ENCODE measurements at places on chromosomes 12 and 14.

GRCh38 chr14:87955501-87955900 lies 37.5 kb downstream of the GALC start:
- DNase-seq, result no peak

- peak; percentile 82 for DNase-seq
Measured at GRCh38 chr12:106248312-106248845, 559 bp upstream of the CKAP4 start.

DNA sequence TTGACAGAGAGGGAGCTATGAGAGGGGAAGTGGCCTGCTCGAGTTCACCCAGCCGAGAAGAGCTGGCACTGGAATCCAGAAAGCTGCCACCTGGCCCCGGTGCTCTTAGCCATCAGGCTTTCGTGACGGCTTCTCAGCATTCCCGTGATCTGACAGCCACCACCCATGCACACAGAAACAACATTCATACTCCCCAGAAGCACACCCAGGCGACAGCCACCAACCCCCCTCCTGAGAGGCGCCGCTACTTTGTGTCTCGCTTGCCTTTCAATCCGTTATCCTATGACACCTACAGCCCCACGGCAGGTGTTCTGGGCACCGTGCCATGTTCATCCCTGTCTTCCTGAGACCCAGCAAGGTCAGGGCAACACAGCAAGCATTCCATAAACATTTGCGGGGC lies 31.4 kb downstream of the PSMC1 start:
- DNase-seq, result no peak

DNA sequence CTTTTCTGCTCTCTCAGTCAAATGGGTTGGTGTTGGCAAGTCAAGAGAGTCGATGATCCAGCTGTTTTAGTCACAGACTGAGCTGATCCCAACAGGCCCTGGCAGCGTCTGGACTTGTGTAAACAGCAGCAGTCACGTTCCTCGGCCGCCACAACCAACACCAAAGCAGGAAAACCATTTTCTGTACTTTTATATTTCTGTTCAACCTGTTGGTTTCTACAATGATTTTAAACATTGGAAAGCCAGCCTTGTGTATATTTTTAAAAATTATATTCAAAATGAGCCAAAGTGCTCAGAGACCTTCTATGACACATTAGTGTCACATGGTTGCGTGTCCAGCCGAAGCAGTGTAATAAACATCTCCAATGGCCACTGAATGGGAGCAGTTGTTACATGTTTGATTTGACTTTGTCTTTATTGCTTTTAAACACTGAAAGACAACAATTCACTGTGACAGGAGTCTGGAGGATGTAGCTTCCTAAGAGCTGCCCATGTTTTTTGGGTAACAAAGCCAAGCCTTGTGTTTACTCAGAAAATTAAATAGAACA lies 5.9 kb upstream of the SIVA1 start:
- DNase-seq, result no peak

DNA sequence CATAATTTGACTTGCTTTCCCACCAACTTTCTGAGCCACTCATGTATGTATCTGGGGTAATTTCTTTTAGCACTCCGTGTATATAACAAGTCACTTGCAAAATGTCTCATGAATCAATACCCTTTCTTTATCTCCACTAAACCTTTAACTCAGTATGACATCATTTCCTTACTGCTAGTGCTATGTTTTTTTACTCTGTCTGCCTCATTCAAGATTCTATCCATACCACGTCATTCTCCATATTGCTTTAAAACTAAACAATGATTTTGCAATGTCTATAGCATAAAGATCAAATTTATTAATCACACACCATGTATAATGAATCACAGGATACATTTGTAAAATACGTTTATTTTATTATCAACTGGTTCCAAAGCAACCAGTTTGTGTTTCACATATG lies 178.2 kb downstream of the PIK3C2G start:
- peak; percentile 56 for DNase-seq

GRCh38 chr12:46459861-46460545 lies 87.4 kb upstream of the SLC38A2 start:
- DNase-seq, result no peak

GRCh38 chr12:57340104-57340503 lies 89.1 kb upstream of the STAC3 start:
- peak; percentile 79 for DNase-seq

DNA sequence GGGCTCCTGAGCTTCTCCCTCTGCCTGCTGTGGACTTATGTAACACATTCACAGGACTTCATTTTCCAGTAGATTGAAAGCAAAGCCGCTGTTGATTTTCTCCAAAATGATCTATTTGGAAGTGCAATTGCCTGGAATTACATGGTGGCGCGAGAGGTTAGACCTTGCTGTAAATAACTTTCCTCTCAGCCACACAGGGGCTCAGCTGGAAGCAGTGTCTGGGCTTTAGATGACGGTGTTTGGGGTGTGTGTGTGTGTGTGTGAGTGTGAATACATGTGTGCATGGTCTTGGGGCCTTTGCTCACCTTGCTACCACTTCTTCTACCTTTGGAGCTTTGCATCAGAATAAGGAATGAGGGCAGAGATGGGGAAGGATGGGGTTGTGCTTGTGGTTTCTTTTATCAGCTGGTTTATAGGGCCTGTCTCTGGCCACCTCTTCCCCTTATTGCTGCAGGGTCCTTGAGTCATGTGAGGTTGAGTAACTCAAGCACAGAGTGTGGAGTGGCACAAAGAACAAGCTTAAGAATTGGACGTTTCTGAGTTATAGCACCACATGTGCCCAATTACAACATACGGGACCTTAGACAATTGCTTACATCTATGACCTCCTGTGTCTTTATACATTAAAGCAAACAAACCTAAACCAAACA lies 280.6 kb downstream of the NRXN3 start:
- no peak for DNase-seq

DNA sequence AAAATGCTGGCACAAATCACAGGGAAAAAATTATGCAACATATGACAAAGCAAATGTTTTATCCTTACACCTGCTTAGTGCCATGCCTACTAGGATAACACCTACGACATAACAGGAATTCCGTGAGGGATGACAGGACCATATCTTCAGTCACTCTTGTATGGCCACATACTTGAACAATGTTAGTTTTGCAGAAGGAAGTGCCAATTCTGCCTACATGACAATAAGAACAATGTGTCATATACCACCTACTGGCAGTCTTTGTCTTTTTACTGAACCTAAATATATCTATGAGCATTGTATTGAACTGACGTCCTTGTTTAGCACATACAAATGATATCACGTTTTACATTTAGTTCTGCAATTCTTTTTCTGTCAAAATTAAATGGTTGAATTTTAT lies 234.0 kb downstream of the ADAMTS20 start:
- DNase-seq, result no peak

- peak; percentile 1 for DNase-seq
Measured at GRCh38 chr12:125220404-125221273, 155.4 kb downstream of the AACS start.

GRCh38 chr14:94379291-94380224 lies 8.8 kb downstream of the SERPINA1 start:
- DNase-seq, result no peak

DNA sequence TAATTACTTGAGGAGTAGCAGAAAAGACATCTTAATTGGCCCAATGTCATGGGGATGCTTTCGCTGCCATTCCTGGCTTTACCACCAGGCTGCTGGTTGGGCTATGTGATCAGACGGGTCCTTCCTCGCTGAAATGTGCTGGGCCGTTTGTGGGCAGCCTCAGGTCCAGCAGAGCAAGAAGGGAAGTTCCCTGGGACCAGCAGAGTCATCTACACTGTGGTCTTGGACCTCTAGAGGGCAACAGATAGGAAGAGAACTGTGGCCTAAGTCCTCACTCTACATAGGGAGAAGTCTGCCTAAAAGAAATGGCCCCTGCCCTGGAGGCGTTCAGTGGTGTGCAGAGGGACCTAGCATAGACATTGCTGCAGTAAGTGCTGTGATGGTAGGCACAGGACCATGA lies 10.9 kb downstream of the EVL start:
- DNase-seq, result peak; percentile 57

DNA sequence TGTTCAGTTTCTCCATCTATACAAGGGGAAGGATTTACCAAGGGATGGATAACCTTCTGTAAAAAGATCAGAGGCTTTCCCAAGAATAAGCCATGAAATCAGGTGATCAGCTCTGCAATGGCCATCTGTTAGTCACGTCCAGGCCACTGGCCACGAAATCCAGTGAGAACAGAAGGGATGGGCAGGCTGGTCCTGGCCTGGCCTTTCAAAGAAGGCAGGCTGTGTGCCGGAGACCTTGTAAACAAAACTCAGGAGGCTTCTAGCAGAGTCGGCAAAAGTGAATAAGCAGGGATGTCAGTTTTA lies 68.5 kb downstream of the RNF34 start:
- DNase-seq, result peak; percentile 59

GRCh38 chr14:60196291-60196690 lies 31.1 kb upstream of the DHRS7 start:
- peak; percentile 5 for DNase-seq

DNA sequence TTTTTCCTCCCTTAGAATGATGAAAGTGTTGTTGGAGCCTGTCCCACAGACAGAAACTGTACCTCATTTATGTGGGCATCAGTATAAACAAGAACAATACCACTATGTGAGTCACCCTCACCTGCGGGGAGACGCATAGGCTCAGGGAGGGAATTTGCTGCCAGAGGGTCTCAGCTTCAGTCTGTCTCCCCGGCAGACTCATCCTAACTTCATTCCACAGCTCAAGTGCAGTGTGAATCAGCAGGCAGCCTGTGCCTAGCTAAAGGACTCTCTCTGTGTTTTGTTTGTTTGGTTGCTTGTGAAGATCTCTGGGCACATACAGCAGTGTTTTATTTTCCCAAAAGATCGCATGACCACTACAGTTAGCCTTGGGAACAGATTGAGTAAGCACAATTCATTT lies 98.9 kb downstream of the PRKCH start:
- DNase-seq, result no peak

GRCh38 chr12:103779410-103780092 lies 61.5 kb downstream of the NT5DC3 start:
- DNase-seq, result no peak

DNA sequence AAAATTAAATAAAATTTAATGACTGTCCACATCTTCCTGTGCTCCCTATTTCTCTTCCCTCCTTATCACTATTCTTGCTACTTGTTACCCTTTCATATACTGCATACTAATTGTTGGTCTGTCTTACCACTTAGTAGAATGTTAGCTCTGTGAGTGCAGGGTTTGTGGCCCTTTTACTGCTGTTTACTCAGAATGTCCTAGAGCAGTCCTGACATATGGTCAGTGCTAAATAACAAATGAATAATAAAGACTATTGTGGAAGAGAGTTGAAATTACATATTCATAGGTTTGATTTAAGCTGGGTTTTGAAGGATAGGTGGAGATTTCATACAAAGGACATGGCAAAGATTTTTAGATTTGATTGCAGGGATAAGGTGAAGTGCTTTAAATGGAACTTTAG lies 24.5 kb downstream of the KTN1 start:
- no peak for DNase-seq

DNA sequence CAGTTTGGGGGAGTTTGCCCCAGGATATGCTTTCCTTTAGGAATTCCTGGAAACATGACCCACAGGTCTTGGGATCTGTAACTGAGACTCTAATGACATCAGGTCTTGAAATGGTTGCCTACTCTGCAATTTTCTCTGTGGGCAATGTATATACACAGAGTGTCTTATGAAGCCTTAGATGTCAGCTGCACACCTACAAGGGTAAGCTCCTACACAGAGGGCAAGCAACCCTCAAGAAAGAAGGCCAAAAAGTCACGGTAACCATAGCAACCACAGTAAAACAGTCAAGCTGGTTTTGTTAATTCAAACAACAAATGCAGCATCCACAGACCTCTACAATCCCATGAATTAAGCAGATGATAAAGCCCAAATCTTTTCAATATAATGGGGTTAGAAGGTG lies 293.0 kb downstream of the SSPN start:
- no peak for DNase-seq

DNA sequence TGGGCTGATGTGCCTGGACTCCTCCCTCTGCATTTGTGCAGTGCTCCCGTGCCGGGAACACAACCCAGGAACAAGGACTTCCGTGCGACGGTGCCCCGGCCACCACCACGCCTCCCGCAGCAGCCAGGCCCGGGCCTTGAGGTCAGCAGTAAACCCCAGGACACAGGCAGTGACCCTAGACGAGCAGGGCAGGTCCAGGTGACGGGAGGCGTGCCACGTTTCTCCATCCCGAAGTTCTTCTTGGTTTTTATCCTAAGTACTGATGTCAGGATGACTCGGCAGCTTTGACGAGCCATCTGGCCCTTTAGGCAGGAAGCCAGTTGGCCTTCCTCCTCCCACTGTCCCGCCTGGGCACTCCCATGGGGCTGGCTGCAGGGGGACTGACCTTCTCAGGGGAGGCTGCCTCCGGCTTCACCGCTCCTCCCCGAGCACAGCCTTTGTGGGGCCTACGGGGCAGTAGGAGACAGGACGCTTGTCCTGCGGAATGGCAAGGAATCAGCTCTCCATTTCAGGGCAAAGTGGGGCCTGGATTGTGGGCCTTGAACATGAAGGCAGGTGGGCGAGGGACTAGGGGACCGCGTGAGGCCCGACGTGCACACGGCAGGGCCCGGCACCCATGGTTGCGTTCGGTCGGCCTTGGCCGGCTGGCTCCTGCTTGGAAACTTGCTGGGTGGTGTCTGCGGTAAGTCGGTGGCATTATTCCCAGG lies 94.1 kb downstream of the FBXL14 start:
- peak; percentile 92 for DNase-seq

DNA sequence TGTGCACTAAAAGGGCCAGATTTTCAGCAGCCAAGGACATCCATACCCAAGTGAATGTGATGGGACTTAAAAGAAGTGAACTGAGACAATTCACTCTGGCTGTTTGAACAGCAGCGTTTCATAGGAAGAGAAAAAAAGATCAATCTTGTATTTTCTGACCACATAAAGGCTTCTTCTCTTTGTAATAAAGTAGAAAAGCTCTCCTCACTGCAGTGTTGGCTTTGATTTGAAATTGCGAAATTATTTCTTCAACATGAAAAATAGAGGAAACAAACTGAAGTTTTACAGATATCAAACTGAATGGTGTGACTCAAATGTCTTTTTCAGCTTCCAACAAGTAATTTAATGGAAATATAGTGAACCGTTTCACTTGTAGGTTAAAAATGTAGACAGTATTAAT lies 11.3 kb upstream of the KCNMB4 start:
- no peak for DNase-seq

DNA sequence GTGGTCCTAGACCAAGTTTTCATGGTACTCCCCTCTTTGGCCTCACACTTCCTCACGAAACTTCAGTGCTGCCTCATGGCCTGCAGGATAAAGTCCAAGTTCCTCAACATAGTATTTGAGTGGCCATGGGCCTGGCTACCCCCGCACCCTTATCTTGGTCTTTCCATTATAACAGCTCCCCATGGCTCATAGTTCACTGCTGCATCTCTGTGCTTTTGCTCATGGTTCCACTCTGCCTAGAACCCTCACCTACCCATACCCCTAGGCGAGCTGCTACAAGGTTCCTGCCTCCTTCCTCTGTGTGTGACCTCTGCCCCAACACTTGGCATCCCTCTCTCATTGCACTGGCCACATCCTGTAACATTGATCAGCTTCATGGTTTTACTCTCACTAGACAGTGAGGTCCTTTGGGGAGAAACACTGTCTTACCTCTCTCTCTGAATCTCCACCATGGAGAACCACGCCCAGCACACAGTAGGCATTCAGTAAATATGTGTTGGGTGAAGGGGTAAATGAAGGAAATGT lies 158.9 kb downstream of the GPR65 start:
- no peak for DNase-seq
